ENCODE measurements at places on chromosomes 1 and 21.

- DNase-seq, result no peak
Observed at GRCh38 chr1:154616659-154617345, 8.8 kb upstream of the ADAR start.

- DNase-seq, result no peak
Observed at GRCh38 chr1:35030338-35030737, 1.4 kb downstream of the ZMYM6 start.

GRCh38 chr1:2906085-2906484 lies 104.6 kb upstream of the TTC34 start:
- no peak for DNase-seq

- DNase-seq, result no peak
Observed at GRCh38 chr1:34771573-34772371, 9.2 kb upstream of the GJB3 start.
